ENCODE measurements at places on chromosomes 4 and X.
A peak's percentile ranks its signal among the peaks of the same experiment; 100 is the strongest.

DNA sequence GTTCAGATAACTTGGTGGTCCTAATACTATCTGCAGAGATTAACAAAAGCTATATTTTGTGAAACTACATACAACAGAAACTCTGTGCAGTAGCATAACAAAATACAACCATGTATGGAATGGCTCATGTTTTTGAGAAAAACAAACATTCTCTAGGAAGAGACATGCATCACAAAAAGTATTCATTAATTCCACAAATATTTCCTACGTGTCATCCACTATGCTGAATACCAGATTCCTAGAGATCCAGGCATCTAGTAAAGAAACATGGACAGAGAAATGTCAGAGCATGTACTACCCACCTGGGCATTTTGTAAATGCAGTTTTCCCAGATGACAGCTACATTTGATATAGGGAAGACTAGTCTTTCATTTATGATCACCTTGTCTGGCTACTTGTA is 248.1 kb downstream of the OPHN1 start:
- no peak for DNase-seq

DNA sequence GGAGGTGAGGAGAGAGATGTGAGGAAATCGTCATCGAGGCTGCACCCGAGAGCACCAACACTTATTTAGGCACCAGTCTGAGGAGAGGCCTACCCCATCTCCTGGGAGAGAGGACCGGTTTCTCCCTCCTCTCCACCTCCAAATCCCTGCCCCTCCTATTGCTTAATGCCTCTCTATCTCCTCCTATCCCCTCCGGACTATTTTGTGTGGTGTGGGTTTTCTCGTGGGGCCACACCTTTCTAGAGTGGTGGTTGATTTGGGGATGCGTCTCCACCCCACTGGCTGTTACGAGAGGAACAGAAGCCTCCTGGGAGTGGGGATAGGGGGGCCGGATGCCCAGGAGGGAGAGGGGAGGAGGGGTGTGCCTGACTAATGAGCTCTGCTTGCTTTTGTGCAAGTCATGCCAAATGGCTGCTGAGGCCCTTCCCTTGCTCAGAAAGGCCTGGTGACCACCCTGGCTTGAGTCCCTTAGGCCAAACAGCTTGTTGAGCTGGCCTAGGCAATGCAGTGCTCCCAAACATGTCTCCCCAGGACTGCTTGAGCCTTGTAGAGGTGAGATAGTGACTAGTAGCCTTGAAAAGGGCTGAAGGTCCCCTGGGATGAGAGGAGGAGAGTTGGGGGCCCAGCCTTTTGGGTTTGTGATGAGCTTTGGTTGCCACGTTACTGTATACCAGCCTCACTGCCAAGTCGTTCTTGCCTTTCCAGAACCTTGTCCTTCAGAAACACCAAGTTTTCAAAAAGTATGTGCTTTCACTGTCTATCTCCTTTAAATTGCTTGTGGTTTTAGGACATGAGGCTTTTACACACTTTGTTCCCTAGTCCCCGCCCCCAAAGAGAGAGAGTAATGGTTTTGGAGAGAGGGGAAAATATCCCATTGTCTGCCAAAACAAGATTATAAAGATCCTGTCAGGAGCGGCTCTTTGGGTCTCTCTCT is 1.2 kb downstream of the MSN start:
- DNase-seq: no peak

DNA sequence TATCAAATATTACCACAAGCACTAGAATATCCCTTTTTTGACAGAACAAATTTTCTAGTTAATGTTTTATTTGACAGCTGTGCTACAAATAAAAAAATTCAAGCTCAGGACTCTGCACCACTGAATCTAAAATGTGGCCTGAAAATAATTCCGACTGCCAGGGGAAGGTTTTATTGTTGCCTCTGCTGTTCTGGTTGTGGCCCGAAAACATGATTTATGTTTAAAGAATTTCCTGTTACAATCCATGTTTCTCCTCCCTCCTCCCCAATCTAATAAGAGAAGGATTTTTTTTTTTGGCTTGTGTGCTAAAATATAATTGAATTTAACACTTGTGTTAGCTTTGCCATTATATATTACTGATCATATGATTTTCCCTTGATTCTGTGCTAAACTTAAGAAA is 227.8 kb downstream of the DCLK2 start:
- no peak for DNase-seq

DNA sequence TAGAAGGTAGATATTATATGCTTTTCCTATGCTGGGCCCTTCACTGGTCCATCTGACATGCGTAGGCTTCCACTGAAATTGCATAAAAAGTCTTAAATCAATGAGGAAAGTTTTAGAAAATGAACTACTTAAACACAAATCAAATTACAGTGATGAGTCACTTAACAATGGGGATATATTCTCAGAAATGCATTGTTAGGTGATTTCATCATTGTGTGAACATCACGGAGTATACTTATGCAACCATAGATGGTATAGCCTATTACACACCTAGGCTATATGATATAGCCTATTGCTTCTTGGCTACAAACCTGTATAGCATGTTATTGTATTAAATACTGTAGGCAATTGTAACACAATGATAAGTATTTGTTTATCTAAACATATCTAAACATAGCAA is 10.3 kb downstream of the STAP1 start:
- DNase-seq: no peak

DNA sequence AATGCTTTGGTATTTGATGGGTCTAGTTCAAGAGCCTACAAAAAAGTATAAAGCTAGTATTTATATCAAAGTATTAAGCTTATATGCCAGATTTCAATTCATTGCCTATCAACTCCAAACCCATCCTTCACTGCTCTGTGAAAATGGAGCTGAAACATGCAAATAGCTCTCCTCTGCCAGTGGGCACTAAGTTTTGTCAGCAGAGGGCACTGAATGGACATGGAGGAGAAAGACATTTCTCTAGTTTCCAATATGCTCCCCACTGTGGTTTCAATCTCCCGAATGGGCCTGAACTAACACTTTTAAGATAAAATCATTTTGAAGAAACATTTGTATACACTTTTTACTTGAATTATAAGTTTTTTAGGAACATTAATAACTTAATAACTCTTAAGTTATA is 12.4 kb downstream of the PPID start:
- DNase-seq: no peak

DNA sequence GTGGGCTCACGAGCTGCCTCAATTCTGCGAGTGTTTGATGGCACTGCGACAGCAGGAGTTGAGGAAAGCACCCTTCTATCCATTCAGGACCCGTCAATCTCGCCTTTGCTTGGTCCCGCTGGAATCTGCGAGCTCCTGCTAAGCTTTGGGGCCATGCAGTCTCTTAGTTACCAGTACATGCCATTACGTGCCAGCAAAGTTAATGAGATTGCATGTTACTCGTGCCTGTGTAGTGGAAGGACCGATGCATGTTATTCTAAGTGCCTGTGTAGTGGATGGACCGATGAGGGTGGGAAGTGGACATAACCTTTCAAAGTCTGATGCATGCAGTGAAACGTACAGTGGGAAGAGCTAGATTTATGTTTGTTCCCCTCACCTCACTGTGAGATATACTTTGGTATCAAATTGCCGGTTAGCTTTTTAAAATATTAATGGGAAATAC is 569 bp downstream of the RPS3A start:
- no peak for DNase-seq

- DNase-seq: no peak
Measured at GRCh38 chr4:137644201-137644600, 111.9 kb upstream of the PCDH18 start.

- DNase-seq: no peak
Measured at GRCh38 chr4:125434136-125434535, 119.4 kb downstream of the FAT4 start.

GRCh38 chrX:118062048-118062789 is 54.4 kb downstream of the KLHL13 start:
- no peak for DNase-seq

DNA sequence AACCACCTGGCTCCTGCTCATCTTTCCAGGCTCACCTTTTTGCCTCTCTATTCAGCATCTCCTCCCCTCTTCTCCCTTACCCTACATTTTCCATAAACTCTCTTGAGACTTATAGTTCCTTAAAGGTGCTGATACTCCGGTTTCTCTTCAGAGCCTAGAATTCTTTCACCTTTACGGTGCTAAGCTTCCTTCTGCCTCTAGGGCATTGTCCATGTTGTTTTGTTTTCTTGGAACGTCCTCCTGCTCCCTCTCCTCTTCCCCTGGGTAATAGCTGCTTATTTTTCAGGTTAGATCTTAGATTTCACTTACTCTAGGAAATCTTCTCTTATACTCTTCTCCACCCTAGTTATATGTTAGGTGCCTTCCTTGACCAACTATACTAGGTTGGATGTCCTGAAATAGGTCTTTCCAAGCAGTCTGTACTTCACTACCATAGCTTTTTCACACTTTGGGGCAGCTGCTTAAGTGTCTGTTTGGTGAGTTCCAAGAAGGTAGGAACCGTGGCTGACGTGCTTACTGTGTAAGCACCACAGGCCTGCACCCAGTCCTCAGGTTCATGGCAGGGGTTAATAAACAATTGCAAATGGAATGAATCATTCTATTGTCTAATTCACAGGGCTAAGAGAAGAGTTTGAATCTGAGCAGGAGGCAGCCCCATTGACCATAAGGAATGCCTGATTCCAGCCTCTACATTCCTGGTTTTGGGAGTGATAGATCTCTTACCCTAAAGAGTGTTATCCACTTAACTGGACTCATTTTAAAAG is 227.5 kb downstream of the MGST2 start:
- DNase-seq: no peak

DNA sequence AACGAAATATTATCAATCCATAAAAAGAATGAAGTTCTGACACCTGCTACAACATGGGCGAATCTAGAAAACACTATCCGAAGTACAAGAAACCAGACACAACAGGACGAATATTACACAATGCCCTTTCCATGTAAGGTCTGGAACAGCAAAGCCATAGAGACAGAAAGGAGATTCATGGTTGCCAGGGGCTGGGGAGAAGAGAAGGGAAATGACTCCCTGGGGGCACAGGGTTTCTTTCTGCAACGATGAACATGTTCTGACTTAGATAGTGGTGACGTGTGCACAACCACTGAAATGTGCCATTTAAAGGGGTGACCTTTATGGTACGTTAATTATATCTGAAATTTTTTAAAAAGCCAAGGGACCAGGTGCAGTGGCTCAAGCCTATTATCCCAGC is 28.3 kb downstream of the GPR143 start:
- DNase-seq: no peak

DNA sequence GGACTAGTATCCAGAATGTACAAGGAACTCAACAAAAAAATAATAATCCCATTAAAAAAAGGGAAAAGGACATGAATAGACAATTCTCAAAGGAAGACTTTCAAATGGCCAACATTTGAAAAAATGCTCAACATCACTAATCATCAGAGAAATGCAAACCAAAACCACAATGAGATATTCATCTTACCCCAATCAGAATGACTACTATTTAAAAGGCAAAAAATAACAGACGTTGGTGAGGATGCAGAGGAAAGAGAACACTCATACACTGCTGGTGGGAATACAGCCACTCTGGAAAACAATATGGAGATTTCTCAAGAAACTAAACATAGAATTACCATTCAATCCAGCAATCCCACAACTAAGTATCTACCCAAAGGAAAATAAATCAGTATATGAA is 133.1 kb downstream of the KDR start:
- DNase-seq: no peak

- peak; percentile 1 for DNase-seq
Measured at GRCh38 chrX:44871931-44872820, 812 bp upstream of the KDM6A start.

GRCh38 chrX:114365065-114365834 is 218.6 kb upstream of the HTR2C start:
- no peak for DNase-seq

- no peak for DNase-seq
Measured at GRCh38 chrX:140050906-140051305, 85.6 kb upstream of the CXorf66 start.

GRCh38 chr4:162274354-162274753 is 110.6 kb upstream of the FSTL5 start:
- DNase-seq: no peak

- DNase-seq: no peak
Measured at GRCh38 chrX:136453771-136454170, 34.0 kb upstream of the BRS3 start.

GRCh38 chrX:10486373-10486772 is 134.0 kb downstream of the MID1 start:
- DNase-seq: no peak

GRCh38 chrX:112071132-112071531 is 11.4 kb downstream of the TRPC5 start:
- no peak for DNase-seq

GRCh38 chrX:2313864-2314640 is 186.7 kb downstream of the DHRSX start:
- DNase-seq: no peak

DNA sequence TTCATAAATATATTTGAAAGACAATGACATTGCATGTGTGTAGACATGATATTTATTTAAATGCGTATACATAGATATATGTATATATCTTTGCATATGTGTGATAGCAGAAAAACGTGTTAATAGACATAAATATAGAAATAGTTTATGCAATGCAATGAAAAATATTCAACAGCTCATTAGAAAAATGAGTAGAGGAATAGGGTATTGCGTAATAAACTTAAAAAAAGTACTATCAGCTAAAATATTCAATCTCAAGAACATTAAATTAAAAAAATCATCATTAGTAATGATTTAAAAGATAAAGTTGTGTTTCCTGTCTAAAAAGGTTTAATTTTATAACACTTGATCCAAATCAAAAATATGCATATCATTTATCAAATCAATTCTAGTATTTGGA is 2101.5 kb upstream of the TENM3 start:
- no peak for DNase-seq

DNA sequence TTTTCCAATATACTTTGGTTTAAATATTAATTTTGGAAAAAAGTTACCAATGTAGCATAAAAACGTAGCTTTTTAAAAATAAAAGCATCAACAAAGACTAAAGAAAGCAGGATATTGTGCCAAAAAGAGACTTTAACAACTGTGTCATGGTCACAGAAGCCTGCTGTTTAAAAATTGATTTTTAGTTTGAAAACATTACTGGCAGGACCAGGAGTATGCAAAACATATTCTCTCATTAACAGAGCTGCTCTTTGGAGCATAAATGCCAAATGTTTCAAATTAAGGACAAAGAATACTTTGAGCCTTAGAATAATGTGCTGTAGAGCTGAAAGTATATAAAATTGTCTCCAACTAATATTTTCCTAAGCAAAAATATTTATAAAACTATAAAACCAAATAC is 279.0 kb downstream of the ARAP2 start:
- no peak for DNase-seq

DNA sequence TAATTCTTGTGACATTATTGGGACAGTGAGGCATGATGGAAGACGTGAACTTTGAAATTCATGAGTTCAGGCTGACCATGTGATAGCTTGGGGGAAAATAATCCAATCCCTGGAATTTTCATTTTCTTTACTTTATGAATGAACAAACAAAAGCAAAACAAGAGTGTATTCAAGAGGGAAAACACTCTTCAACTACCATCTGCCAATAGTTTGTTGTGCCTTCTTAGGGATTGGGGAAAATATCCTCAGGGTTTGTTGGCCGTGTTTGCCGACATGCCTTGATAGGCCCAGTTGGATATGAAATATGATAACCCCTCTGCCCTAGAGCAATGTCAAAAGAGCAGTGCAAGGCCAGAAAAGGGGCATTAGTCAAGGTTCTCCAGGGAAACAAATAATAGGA is 80.8 kb upstream of the CLNK start:
- no peak for DNase-seq

GRCh38 chr4:27010334-27010940 is 149.8 kb downstream of the STIM2 start:
- no peak for DNase-seq

GRCh38 chr4:78268597-78268996 is 211.5 kb downstream of the FRAS1 start:
- no peak for DNase-seq

- no peak for DNase-seq
Measured at GRCh38 chrX:79089896-79090584, 54.4 kb upstream of the GPR174 start.

GRCh38 chr4:165367040-165367439 is 11.8 kb upstream of the CPE start:
- no peak for DNase-seq
